NCI-H2227 treated with DMSO at 0.1 percent for 48 hours (cell line): ENCODE measurements at places on chromosomes 11 and 22.

- DNase-seq = no peak
Observed at GRCh38 chr11:1013631-1013935, 22.9 kb downstream of the MUC6 start.

GRCh38 chr11:132993991-132994502, 538.3 kb downstream of the OPCML start:
- DNase-seq = peak; percentile 20

- no peak for DNase-seq
Observed at GRCh38 chr22:23673826-23674690, 16.8 kb upstream of the RGL4 start.

DNA sequence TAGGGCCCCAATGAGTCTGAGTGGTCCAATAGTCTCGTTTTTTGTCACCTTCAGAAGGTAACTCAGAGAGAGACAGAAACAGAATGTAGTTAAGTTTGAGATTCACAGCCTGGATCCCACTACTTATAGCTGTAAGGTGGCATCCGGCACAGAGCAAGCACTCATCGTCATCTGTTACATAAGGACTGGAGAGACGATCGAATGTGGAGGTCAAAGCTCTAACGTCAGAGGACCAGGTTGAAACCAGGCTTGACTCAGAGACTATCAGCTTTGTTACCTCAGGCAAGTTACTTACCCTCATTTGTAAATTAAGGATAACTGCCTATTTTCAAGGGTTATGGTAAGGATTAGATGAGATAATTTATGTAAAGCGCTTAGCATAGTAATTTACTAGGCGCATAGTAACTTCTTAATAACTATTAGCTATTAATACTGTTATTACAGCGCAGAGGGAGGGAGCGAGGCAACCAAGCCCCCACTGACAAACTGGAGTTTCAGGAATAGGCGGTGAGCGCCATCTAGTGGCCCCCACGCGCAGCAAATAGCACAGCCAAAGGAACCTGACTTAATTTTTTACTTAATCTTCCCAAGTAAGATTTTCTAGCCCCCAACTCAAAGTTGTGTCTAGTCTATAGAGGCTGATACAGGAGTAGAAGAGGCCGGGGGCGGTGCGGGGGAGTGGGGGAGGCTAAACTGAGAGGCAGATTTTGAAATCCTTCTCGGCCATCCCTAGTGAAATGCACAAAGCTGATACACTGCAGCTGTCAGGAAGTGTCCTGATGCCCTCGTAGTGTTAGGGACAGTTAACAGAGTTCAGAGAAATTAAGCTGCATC, 29.0 kb upstream of the API5 start:
- peak; percentile 13 for DNase-seq

DNA sequence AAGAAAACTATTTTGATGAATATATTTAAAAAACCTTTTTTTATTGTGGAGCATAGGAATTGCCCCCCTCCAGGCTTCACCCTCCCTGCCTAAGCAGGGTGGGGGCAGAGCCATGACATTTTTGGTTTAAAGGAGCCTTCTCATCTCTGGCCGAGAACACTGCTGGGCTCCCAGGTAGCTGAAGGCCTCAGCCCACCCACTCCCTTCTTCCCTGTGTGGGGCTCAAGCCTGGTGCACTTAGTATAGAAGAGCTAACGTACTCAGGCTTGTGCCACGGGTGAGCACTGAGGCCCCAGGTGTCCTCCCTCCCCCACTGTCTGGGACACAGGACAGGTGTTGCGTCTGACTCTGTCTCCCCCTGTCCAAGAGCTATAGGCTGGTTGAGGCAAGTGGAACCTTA, 2.2 kb upstream of the IL18BP start:
- no peak for DNase-seq
